ENCODE measurements at places on chromosomes 5 and 9. TPM values are rescaled to one million over a fixed set of nuclear protein-coding genes. Genes with fewer than 3 reads are reported as not detected.

The SLC36A3 gene
- total RNA-seq, result not detected

The GABRA6 gene
- total RNA-seq, result not detected

The FAXDC2 gene
- total RNA-seq, result 17.4 TPM

The CCL27 gene
- total RNA-seq, result not detected

The IL4 gene
- total RNA-seq, result not detected

The FBP2 gene
- not detected for total RNA-seq

The PRUNE2 gene
- total RNA-seq, result 122 TPM

The HRH2 gene
- total RNA-seq, result under 0.01 TPM

The WWC1 gene
- total RNA-seq, result 2.7 TPM

The ADAMTSL2 gene
- total RNA-seq, result not detected

The BAAT gene
- not detected for total RNA-seq

The HAND1 gene
- not detected for total RNA-seq

The ZNF883 gene
- total RNA-seq, result 4.3 TPM

The NRARP gene
- not detected for total RNA-seq

The SLC25A51 gene
- 15.4 TPM for total RNA-seq

The MORN5 gene
- not detected for total RNA-seq

The FAM120A gene
- 116 TPM for total RNA-seq

The SLC25A2 gene
- total RNA-seq, result 0.72 TPM

The SCGB3A2 gene
- total RNA-seq, result not detected

The C8G gene
- not detected for total RNA-seq

The HMMR gene
- 1.2 TPM for total RNA-seq

The PDCD1LG2 gene
- 10.9 TPM for total RNA-seq

The RXRA gene
- total RNA-seq, result 26.8 TPM

The GPR21 gene
- 1.9 TPM for total RNA-seq

The RASGRF2 gene
- 3.3 TPM for total RNA-seq

The VCAN gene
- total RNA-seq, result 1,493 TPM

The IFNB1 gene
- total RNA-seq, result not detected

The PFN3 gene
- total RNA-seq, result not detected
